Stimulated activated naive B cell treated with anti-CD40 and anti-IgM and Interleukin-4, amounts not matched to agents 10 μg/mL and 1 μg/mL and 100 μg/mL, for 72 hours (primary cell): ENCODE measurements at places on chromosomes 7 and 10.

DNA sequence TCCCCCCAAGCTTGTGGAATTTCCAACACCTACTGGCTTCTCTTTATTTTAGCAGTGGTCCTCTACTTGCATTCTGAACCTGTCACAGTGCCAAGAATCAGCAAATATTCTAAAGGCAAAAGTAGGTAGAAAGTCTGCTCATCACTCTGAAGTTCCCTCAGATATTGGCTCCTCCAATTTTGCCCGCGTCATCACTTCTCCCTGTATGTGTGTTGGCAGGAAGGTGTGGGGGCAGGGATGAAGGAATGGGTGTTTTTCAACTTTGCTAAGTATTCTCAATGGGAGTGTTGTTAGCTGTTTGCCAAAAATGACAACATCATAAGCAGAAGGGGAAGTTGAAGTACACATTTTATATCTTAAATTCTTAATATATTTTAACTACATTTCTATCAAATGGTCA lies 226.2 kb downstream of the POLR1F start:
- DNase-seq = no peak

DNA sequence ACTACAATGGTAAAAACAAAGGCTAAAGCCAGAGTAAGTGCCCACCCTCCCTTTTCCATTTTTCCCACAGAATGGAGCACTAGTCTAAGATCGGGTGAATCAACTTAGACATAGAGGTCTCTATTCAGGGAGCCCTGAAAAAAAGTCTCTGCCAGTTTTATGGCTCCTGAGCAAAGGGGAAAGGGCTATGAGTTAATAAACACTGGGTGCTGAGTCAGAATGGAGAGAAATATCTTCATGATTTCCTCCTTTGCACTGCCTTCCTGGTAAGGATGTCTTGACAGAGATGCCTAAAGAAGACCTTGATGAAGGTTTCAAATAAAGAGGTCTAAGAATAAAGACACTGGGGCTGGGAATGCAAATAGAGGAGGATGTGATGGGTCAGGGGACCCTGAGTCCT lies 607.4 kb upstream of the MBL2 start:
- no peak for DNase-seq

GRCh38 chr10:126041804-126042231 lies 145.5 kb downstream of the FANK1 start:
- peak; percentile 97 for DNase-seq

GRCh38 chr10:53899463-53900160 lies 901.4 kb downstream of the PCDH15 start:
- no peak for DNase-seq

DNA sequence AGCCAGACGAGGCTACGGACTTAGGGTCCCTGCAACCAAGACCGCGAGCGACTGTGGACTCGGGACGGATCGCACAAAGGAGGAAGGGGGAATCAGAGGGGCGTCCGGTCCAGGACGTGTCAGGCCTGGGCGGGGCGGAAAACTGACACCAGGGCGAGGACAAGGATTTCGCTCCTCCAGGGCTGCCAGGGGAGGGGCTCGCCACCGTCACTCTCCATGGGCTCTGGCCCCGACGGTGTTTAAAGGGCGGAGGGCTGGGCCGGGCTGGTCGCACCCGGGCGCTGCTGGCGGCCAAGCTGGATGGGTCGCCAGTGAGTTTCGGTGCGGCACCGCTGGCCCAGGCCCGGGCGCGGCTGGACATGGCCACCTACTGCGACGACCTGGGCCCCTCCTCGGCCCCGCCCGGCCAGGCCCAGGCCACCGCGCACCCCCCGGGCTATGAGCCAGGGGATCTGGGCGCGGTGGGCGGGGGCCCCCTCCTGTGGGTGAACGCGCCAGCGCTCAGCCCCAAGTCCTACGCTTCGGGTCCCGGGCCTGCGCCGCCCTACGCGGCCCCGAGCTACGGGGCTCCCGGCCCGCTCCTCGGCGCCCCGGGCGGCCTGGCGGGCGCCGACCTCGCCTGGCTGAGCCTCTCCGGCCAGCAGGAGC lies at the start of gene FOXI2:
Gene FOXI2, plus strand, starts transcription at position 271 of the 648 bp plus-strand sequence. Its CDS starts 89 bp downstream, at position 360.
- DNase-seq = no peak

GRCh38 chr7:24825931-24826661 lies 68.8 kb upstream of the GSDME start:
- no peak for DNase-seq

DNA sequence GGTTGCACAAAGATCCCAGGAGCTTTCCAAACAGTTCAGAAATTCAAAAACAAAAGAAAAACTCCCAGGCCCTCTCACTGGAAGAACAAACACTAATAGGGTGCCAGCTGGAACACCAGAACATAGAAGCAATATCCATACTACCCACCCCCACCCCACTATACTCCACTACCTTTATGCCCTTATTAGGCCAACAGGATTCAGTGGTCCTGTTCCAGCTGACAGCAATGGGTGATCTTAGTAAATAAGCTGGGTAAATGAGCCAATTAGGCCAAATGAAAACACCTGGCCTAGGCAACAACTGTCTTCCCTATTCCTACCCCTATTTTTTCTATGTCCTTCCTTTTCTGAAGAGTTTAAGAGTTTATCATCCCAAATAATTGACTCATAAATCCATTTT lies 11.7 kb downstream of the NOC3L start:
- no peak for DNase-seq
